Activated T-cell treated with anti-CD3 and anti-CD28 coated beads for 1 hour (primary cell): ENCODE measurements at places on chromosomes 1 and 21.

DNA sequence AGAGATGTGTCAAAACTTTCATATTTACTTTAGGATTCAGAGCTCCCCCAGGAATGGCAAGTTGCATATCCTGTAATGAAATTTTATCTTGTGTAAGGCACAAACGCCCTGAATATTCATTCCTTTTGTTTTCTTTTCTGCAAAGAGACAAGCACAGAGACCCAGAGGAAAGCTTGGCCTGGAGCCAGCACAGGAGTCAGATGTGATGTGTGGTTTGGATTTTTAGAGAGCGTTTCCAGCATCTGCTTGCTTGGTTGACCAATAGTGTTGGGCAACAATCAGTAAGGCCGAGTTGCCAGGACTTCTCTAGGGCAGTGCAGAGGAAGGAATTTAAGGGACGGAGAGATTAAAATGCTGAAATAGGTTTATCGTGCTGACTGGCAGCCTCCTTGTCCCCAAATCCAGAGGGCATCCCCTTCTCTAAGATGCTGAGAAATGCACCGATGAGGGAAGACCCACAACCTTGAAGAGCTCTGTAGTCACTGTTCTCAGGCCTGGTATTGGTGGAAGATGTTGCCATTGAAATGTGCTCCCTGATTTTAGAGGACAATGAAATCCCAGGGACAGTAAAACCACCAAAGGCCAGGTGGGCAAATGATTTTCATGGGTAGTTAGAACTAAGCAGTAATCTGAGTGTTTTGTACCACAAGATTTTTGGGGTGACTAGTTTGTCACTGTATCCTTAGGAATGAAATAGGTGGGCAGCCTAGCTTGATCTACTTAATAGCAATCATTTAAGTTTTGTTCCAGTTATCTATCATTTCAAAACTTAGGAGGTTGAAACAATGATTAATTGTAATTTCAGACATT is 37.9 kb upstream of the RHOU start:
- no peak for DNase-seq

GRCh38 chr1:184383772-184384323 is 3.0 kb upstream of the C1orf21 start:
- no peak for DNase-seq

DNA sequence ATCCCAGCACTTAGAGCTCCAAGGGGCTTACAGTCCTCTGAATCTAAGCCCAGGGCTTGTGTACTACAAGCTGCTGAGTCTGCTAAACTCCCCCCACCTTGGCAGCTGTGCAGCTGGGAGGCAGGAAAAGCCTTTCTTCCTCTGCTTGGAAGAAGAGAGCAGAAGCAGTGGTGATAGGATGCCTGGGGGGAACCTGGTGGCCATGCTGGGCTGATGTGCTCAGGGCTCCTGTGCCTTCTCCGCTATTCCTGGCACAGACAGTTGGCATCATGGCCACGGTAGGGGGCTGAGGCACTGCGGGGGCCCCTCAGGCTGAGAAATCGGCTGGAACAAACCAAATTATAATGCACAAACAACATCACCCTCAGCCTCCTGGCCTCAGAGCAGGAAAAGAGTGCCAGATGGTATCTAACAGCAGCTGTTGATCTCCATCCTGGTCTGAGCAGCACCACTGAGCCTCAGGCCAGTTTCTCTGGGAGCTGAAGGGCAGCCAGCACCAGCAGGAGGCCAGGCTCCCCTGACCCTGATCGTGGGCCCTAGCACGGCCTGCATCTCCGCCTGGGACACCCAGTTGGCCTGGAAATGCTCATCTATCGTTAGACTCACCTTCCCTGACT is 35.8 kb downstream of the ECE1 start:
- no peak for DNase-seq

GRCh38 chr21:35041122-35041521 is 8.0 kb downstream of the RUNX1 start:
- DNase-seq = no peak

DNA sequence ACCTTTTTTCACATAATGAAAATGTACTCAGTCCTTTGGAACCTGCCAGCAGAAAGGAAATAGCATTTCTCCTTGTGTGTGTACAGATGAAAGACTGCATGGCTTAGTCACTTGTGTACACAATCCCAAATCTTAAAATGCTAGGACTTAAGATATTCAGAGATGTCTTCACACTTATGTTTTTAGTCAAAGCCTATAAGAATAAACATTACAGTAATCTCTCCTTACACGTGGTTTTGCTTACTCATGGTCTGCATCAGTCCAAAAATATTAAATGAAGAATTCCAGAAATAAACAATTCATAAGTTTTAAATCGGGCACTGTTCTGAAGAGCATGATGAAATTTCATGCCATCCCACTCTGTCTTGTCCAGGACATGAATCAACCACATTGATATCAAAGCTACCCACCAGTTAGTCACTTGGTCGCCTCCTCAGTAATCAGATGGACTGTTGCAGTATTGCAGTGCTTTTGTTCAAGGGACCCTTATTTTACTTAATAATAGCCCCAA is 75.7 kb upstream of the RRP15 start:
- no peak for DNase-seq

- DNase-seq = no peak
Measured at GRCh38 chr1:84840346-84840745, 52.7 kb downstream of the LPAR3 start.

DNA sequence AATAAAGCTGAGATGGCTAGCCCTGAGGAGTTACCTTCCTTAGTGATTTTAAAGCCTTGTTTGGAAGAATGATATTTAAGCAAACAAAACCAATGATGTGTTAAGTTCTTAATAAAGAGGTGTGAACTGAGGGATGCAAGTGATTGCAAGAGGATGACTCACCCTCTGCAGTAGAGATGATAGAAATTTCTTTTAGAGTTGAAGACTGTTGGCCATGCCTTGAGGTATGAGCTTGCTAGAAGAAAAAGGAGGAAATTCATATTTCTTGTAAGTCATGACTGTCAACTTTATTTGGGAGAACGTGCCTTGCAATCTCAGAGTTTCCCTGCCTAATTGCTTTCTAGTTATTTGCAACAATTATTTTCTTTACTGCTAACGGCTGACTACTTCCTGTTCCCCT is 94.7 kb downstream of the PLA2G4A start:
- DNase-seq = no peak

- DNase-seq = no peak
Measured at GRCh38 chr1:91015794-91016550, 5.9 kb downstream of the ZNF644 start.

DNA sequence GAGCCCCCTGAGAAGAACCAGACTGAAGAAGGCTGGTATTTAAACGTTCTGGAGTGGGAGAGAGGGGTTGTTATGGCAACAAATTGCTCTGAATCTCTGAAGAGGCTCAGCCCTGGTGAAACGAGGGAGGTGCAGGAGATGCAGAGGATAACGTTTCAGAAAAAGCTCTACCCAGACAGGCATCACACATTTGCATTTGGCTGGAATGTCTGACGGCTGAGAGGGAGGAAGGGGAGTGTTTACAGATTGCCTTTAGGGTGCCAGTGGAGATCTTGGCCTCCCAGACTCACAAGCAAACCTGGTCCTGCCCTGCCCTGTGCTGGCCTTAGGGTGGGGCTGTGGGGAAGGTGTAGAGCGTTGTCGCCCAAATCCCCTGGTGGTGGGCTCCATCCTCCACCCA is 169.0 kb upstream of the AJAP1 start:
- no peak for DNase-seq
